ENCODE measurements at places on chromosomes 3 and 15. TPM values are rescaled to one million over a fixed set of nuclear protein-coding genes. Genes with fewer than 3 reads are reported as not detected.

GRCh38 chr15:68990992-68991500 is 23.4 kb upstream of the NOX5 start:
- DNase-seq = no peak

GRCh38 chr3:152122851-152123250 is 145.9 kb upstream of the MBNL1 start:
- DNase-seq = no peak

DNA sequence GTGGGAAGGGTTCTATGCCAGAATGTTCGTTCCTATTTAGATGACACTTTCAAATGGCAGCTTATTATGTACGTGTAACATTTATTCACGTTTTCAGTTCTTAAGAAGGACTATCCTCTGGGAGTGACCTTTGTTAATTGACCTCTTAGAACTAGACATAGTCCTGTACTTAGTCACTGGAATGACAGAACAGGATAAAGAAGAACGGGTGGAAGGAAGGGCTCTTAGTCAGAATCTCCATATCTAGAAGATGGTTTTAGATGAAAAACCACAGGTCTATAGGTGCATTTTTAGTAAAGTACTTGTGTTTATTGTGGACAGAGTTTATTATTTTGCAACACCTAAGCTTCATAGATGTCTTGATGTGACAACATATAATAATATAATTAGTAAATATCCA is 6.5 kb downstream of the METTL6 start:
- peak; percentile 47 for DNase-seq

- DNase-seq = no peak
Observed at GRCh38 chr3:194321693-194322640, 29.2 kb downstream of the CPN2 start.

Gene LRTM1
- not detected for total RNA-seq

Gene AGBL1
- under 0.01 TPM for total RNA-seq

GRCh38 chr3:126777366-126777765 is 73.3 kb downstream of the CHCHD6 start:
- no peak for DNase-seq

DNA sequence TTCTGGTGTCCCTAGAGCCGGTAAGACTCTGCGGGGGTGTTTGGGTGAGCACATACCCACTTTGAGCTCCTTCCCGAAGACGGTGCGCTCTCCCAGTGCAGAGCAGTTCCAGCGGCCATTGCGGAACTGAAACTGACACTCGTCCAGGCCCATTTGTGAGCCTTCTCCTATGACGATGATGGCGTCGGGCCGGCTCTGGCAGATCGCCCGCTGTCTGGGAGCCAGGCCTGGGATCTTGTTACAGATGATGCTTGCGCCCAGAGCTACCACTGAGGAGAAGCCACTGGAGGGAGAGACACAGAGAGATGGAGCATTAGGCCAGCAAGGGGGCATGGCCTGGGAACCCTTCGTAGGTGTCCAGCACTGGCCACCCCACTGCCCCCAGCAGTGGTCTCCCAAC is 5.0 kb downstream of the WNT7A start:
- DNase-seq = no peak

DNA sequence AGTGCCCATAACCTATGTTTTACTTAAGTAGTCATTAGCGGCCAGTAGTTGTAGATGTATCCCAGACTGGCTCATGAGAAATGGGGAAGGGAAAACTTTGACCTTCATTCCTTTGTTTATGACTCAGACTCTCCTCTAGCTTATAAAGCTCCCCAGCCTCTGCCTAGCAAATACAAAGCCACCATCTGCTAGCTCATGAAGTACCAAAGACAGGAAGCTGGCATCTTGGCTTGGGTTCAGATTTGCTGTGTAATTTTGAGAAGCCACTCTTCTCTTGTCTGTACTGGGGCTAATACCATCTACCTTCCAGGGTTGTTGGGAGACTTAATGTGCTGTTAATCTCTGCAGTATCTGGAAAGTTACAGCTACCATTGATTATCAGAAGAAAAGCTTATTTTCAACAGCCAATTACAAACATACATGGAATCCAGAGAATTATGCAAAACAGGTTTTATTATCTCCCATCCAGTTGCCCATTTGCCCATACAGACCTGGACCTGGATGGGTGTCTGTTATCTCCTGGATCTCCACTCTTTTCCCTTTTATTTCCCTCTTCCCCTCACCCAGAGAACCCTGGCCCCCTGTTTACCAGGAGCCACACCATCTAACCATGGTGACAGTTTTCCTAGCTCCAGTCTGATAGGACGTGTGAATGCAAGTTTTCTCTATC is 153.8 kb downstream of the SEMA6D start:
- DNase-seq = peak; percentile 55

Gene TRIM69
- total RNA-seq = 12.0 TPM

DNA sequence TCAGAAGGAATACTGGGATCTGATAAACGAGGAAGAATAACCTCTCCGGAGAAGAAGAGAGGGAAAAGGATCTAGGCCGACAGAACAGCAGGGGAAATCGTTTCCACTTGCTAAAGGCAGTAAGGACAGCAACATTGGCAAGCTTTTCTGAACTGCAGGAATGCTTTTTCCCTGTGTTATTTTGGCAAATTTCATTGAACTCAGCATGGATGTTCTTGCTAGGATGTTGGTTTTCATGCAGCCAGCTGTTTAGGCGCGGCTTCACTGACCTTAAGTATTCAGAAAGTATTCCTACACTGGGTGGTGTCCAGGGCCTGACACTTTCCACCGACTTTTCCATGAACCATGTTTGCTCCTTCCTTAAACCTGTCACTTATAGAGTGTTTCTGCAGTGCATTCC is 489.7 kb downstream of the CNTN3 start:
- no peak for DNase-seq

GRCh38 chr3:45635475-45636256 is 41.1 kb downstream of the LIMD1 start:
- DNase-seq = peak; percentile 69

Gene SLC22A14
- total RNA-seq = not detected

- no peak for DNase-seq
Observed at GRCh38 chr3:24426896-24427295, 67.8 kb downstream of the THRB start.

DNA sequence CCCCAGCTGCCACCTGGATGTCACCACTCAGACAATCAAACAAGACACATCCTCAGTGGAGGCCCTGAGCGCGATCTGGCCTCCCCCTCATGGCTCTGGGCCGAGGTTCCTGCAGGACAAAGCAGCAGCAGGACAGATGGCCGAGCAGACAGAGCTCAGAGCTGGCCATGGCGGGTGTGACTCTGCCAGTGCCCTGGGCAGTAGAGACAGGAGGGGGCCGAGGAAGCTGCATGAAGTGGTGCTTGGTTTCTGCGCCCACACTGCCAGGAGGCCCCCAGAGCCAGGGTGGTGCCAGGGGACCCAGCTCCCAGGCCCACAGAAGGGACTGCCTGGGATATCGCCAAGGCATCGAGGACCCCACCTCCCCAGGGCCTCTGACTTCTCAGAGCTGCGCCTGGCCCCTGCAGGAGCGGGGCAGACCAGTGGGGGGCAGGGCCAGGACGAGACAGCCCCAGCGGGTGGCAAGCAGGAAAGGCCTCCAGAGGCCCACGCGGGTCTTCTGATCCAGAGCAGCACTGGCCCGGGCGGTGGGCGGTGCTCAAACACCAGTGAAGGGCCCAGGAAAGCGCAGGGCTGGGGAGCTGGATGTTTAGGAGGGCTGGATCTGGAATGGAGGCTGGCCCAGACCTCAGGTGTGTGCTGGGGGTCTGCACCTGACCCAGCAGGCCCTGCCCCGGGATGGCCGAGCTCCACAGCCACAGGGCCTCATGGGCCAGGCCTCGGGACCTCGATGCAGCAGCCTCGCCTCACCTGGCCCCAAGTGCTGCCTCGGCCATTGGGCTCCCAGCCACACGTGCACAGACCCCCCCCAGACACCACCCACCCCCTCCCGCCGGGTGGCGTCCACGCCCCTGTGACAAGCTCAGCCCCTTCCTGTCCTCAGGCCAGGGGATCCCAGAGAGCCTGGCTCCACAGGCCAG is 76.0 kb downstream of the GOLGA8G start:
- DNase-seq = no peak

DNA sequence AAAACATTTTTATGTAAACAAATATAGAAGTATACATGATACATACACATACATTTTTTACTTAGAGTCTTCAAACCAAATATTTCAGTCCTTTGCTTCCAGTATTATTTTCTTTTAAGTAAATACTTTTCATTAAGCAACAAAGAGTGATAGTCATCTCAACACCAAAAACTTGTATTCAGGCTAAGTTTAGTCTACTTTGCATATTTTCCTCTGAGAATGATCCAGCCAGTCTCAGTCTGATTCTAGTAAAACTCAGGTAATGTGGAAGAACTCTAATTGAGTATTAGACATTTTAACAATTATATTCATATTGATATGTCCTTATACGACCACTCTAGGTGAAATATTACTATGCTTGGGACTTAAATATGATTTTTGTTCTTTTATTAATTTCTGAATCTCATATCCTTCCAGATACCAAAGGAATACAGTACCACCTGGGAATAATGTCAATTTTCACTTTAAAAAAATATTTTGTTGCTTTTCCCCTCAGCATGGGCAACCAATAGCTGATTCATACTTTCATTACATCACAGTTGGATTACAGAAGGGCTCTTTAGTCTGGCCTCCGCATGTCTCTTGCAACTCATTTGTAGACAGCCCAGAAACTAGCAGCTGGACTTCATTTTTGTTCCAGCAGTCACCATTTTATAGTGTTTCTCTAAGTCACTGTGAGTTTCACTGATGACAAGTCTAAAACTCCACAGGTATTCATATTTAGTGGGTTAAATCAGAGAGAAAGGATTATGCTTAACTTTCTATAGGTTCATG is 390.4 kb downstream of the ZBTB20 start:
- DNase-seq = peak; percentile 90

DNA sequence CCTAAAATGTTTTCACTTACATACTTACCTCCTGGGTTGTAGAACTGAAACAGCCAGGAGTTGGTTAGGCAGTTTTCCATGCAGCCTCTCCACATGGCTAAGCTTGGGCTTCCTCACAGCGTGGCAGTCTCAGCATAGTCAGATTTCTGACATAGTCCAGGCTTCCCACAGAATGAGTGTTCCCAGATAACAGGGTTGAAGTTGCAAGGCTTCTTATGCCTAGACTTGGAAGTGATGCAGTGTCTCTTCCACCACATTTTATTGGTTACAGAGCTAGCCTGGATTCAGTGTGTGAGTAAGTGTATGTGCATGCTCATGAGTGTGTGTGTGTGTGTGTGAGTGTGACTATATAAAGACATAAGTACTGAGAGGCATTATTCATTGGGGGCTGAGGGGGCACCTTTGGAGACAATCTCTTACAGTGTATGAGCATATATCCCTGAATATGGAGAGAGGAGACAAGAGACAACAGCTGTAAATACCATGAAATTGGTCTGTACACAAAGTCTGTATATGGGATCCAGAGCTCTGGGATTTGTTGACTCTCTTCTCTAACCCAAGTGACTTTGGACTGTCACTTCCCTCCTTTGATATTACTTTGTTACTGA is 78.1 kb downstream of the ZNF621 start:
- no peak for DNase-seq

Gene FBXL2
- total RNA-seq = 21.9 TPM

DNA sequence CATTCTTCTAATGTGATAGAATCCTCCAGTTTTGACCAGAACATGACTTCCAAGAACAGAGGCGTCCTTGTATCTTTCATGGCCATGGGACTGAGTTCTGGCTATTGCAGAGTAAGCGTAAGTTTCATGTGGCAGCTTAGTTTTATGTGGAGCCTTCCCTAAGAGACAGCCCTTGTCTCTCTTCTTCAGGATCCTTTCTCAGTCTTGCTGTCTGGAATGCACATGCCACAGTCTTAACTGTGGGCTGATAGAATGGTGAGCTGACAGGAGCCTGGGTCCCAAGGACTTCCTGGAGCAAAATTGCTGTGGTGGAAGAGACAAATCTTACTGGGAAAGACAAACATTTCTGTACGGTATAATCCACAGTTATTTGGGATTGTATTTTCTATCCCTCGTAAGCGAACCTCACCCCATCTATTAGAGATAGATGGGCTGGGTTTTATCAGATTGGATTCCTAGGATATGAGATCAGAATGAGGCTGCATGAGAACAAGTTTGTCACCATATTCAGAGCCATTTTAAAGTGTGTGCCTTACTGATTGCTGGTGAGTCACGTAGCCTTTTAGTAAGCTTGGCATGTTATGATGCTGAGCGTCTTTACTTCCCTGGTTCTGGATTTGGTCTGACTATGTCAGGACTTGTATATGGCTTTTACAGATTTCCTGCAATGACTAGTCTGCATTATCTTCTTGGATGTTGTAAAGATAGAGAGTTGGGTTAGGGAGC is 32.8 kb downstream of the CDIN1 start:
- peak; percentile 77 for DNase-seq

GRCh38 chr3:190041333-190042041 is 79.2 kb downstream of the P3H2 start:
- no peak for DNase-seq

- DNase-seq = no peak
Observed at GRCh38 chr3:183814240-183814639, 11.1 kb downstream of the MAP6D1 start.

- no peak for DNase-seq
Observed at GRCh38 chr15:86615411-86615810, 535.7 kb downstream of the AGBL1 start.

Gene ITGB5
- total RNA-seq = 173 TPM

Gene TAGLN3
- not detected for total RNA-seq

Gene TGM4
- total RNA-seq = 0.06 TPM

- no peak for DNase-seq
Observed at GRCh38 chr3:177470197-177470941, 273.1 kb upstream of the TBL1XR1 start.

Gene SMCO1
- total RNA-seq = not detected

Gene NLGN1
- not detected for total RNA-seq

GRCh38 chr3:196175722-196176121 is 35.5 kb downstream of the ZDHHC19 start:
- no peak for DNase-seq

Gene NUP210
- total RNA-seq = not detected

- no peak for DNase-seq
Observed at GRCh38 chr3:7696320-7696719, 805.3 kb upstream of the LMCD1 start.

DNA sequence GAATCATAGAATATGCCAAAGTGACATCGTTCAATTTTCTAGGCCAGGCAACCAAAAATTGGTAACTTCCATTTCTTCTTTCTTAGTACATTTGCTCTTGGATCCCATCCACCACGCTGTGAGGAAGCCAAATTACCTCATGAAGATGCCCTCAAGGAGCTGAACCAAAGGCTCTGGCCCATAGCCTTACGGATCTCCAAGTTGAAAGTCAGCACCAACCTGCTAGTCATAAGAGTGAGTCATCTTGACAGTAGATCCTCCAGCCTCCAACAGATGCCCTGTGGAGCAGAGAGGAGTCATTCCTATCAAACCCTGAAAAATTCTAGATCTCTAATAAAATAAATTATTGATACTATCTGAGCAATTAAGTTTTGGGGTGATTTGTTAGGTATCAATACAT is 322.5 kb upstream of the COL8A1 start:
- no peak for DNase-seq

GRCh38 chr3:81029861-81030260 is 731.6 kb downstream of the GBE1 start:
- no peak for DNase-seq

GRCh38 chr15:68389936-68390817 is 41.8 kb downstream of the ITGA11 start:
- DNase-seq = no peak
